Gastrocnemius medialis (tissue), 4 donors: ENCODE measurements at places on chromosomes 11 and 22.

DNA sequence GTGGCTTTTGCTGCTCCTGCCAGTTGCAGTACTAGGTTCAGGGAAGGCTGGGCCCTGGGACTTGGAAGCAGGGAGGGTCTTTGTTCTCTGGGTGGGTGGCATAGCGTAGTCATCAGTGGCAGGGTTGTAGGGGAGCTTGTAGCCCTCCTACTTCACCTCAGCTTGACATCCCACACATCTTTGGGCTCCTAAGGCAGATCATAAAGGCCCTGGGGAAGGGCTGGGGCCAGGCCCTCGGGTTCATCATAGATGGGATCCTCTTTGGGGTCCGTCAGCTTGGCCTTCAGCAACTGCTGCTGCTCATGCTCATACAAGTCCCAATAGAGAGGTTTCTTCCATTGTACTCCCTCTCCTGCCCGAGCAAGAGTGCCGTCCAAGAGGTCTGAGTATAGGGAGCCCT, 6.0 kb upstream of the PHOX2A start:
- no peak for DNase-seq

DNA sequence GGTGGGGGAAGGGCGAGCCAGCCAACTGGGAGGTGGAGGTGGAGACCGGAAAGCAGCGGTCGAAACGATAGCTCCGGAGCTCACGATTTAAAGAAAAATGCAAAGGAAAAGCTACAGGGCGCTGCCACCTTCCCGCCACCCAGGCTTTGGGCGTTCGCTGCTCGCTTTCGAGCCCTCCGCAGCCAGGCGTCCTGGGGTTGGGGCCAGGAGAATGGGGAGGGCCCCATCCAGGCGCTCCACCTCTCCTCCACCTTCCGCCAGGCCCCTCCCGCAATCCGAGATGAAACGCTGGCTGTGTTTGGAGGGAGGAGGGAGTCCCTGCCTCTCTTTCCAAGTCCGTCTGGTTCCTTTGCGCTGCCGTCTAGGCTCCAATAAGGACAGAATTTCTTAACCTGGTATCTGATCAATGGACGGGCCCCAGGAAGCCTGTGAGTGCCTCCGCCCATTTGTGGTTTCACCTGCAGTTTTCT, 483 bp upstream of the ABTB2 start:
- DNase-seq: peak; percentile 54

DNA sequence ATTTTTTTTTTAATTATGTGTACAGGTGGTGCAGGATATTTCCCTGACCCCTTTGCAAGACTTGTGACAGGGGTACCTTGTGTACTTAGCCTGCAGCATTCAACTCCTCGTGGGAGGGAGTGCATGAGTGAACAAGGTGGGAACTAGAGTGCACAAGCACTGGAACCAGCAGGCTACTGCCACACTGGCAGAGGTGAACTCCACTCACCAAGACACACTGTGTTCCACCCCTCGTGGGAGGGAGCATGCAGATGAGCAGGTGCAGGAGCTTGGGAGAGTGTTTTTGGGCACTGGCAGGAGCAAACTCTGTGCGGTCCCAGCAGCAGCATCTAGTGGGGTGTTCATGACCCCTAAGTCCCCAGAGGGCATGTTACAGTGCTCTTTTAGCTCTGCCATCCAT, 282.7 kb upstream of the PLET1 start:
- no peak for DNase-seq

DNA sequence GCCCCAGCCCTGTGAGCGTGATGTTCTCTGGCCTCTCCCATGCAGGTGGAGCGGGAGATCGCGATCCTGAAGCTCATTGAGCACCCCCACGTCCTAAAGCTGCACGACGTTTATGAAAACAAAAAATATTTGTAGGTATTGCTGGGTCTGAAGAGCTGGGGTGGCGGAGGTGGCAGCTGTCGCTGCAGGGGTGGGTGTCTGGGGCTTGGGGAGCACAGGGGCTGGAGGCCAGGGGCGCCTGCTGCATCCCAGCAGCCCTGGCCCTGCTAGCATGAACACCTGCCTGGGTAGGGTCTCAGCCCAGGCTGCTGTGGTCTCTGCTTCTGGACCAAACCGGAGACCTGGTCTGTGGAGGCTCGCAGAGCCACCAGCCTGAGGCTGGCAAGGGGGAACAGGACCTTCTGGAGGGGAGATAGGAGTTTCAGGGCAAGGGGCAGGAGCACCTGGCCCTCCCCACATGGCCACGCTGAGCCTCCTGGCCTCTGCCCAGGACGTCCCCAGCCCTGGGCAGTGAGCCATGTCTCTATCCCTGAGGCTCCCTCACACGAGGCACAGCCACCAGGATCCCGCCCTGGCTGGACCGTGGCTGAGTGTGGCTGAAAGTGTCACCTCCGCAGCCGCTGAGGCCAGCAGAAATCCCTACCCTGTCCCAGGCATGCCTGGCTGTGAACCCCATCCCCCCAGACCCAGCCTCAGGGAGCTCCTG, 48.2 kb downstream of the MOB2 start:
- no peak for DNase-seq

DNA sequence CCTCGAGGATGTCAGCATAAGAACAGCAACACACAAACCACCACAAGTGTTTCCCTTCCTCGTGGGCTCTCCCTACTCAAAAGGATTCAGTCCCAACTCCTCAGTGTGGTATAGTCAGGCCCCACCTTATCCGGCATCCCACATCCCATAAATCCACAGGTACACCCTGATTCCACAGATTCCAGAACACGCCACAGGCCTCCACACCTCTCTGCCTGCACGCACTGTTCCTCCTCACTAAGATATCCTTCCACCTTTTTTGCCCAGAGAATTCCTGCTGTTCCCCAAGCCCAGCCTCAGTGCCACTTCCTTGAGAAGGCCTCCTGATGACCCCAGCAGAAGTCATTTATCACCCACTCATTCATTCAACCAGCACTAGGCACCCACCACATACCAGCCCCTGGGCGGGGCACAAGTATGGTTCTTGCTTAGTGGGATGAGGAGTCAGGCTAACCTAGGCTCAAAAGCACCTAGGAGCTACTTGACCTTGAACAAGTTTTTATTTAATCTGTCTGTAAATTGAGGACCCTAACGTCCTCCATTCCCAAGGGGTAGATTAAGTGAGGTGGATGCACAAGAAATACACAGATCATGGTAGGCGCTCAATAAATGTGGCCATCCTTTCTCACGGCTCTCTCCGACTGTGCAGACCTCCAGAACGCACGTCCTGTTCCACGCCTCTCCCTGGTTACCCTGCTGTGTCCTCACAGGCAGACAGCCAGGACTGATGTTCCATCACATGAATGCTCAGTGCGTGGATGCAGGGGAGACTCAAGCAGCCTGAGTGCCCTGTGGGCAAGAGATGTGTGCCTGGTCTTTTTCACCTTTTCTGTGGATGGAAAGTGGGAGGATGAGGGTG, 2.1 kb upstream of the KCNJ4 start:
- no peak for DNase-seq
